ENCODE measurements at places on chromosomes 13 and 19.

DNA sequence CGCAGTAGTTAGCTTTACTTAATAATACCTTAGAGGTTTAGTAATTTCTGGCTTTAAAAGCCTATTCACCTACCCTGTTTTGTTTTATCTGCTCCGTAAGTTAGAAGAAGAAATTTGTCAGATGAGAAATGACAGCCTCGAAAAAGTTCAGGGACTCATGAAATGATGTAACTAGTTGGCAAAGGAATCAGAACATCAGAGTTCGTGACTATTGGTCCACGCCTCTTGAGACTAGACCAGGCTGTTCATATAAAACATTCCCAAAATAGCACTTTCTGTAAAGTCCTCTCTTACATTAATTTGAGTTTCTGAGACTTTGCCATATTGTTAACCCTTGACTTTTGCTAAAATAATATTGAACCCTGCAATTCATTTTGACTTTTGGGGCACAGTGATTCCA is 92.0 kb downstream of the HS6ST3 start:
- DNase-seq, result no peak

GRCh38 chr19:1618157-1619093 is 13.2 kb upstream of the UQCR11 start:
- DNase-seq, result peak; percentile 12

DNA sequence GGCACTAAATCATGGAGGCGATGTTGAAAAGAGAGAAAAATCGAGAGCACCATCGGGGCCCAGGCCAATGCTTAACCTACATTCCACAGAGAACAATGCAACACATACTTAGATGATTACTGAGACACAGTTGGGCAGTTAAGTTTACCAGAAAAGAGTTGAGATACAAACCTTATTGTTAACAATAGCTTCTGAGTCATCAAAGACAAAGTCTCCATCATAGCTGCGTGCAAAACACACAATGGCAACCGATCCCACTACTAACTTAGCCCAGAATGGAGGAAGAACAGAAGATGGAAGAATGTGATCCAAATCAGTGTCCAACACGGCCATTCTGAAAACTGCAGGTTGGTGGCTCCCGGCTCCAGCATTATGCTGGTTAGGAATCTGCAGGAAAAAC is 6.2 kb downstream of the TMTC4 start:
- DNase-seq, result no peak

GRCh38 chr19:23393121-23393520 is 2.1 kb downstream of the ZNF91 start:
- DNase-seq, result no peak

- DNase-seq, result no peak
These were observed 7.8 kb upstream of the VSTM2B start for GRCh38 chr19:29517946-29518345.

DNA sequence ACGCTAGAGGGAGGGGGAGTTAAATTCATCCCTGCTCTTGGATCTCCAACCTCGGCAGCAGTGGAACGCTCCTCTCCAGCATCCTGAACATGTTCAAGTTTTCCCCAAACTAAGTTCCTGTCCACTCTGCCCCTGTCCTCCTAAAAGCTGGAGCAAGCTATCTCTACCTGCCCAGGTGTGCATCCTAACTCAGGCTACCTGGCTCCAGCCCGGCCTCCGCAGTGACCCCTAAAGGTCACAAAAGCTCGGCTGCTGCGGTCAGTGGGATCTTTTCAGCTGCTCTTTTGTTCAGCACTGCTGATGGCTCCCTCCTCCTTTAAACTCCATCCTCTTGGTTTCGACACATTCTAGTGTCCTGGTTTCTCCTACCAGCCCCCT is 1.4 kb downstream of the DCUN1D2 start:
- DNase-seq, result no peak

DNA sequence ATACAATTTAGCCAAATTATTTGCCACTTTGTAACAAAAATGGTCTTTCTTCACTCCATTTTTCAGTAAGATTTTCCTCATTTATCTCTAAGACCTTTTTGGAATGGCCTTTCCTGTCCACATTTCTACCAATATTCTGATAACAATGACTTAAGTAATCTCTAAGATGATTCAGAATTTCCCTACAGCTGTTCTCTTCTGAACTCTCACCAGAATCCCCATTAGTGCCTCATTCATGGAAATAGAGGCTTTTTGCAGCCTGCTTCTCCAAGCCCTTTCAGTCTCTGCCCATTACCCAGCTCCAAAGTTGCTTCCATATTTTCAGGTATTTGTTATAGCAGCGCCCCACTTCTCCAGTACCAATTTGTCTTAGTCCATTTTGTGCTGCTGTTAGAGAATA is 867.0 kb downstream of the GPC5 start:
- no peak for DNase-seq

DNA sequence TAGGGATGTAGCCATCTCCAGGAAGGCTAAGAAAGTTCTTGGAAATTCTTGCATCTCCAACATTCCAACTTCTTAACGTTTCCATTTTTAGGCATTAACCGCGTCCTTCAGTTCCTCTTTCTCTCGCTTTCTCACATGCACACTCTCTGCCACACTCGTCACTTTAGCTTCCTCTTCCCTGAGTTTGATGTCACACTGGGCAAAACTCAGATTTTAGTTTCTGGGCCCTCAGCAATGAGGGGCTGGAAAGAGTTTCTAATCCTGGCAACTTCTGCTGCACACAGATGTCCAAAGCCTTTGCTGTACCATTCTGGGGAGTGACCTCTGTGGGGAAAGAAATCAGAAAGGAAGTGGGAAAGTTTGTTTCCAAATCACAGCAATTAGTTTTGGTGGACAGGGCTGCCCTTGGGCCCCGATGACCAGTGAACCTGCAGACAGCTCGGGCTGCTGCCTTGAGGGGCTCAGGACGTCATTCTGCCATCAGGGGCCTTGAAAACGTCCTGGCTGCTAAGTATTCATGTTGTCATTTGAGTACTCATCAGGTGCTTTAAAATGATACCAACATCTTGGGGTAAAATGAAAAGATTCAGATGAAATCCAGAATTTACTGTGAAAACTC is 89.3 kb downstream of the KL start:
- DNase-seq, result no peak
